ENCODE measurements at places on chromosomes 4 and X.

DNA sequence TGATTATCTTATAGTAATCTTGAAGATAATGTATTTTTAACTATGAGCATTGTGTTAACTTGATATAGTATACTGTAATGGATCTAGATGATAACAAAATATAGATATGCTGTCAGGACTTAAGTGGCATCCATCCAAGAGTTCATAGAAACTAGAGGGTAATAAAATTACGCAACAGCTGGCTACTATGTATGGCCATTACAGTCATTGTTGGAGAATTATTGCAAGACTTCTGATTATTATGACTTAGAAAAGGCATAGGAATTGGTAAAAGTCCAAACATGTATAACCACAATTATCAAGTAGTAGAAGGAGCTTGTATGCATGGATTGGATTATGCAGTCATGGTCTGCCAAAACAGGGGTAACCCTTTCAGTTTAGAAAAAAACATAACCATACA is 9.5 kb downstream of the OGT start:
- no peak for DNase-seq

GRCh38 chrX:17030092-17030491 is 83.6 kb downstream of the REPS2 start:
- DNase-seq, result no peak

DNA sequence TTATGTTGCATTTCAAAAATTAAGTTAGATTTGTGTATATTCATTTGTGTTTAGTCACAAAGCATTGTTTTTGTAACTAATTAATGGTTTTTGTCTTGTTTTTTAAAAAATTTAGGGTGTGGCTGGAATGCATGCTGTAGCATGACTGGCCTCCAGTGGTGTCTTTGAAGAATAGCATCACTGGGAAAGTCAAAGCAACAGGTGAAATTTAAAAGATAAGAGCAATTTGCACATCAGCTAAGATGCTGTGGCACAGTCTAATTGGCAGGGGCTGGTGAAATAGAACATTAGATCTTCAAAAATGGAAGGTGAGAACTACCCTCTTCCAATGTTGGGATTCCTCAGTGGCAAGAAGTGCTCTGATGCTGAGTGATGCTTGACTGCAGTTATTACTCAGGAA is 45.3 kb downstream of the ANK2 start:
- DNase-seq, result no peak

- DNase-seq, result no peak
Observed at GRCh38 chrX:53257670-53258423, 23.5 kb downstream of the IQSEC2 start.

- no peak for DNase-seq
Observed at GRCh38 chrX:115268421-115268820, 21.1 kb upstream of the LUZP4 start.

DNA sequence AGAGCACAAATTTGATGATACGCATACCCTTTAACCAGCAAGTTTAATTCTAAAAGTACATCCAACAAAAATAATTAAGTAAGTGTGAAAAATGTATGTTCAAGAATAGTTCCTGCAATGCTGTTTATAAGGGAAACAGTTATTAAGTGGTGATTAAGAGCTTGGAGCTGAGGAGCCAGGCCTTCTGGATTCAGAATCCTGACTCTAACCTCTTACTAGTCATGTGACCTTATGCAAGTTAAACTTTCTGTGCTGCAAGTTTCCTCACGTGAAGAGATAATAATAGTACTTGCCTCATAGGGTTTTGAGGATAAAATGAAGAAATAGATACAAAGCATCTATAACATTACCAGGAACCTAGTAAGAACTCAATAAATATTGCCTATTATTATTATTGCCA is 77.7 kb downstream of the FAM13A start:
- DNase-seq, result no peak

- DNase-seq, result no peak
Observed at GRCh38 chr4:159177265-159178150, 74.6 kb downstream of the RAPGEF2 start.

GRCh38 chr4:43425206-43425605 is 532.7 kb downstream of the GRXCR1 start:
- no peak for DNase-seq

DNA sequence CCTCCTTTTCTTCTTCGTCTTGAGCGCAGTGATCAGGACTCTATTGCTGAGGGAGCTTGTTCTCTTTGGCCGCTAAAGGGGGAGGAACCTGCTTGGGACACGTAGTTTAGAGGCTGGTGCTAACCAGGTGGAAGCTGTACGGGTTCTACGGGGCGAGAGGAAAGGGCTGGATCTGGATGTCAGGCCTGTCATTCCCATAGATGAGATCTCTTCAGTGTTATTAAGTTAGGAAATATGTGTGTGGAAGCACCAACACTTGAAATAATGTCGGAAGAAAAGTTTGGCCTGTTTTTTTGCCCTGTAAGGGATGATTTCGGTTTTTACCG is 643 bp downstream of the SRP72 start:
- no peak for DNase-seq

DNA sequence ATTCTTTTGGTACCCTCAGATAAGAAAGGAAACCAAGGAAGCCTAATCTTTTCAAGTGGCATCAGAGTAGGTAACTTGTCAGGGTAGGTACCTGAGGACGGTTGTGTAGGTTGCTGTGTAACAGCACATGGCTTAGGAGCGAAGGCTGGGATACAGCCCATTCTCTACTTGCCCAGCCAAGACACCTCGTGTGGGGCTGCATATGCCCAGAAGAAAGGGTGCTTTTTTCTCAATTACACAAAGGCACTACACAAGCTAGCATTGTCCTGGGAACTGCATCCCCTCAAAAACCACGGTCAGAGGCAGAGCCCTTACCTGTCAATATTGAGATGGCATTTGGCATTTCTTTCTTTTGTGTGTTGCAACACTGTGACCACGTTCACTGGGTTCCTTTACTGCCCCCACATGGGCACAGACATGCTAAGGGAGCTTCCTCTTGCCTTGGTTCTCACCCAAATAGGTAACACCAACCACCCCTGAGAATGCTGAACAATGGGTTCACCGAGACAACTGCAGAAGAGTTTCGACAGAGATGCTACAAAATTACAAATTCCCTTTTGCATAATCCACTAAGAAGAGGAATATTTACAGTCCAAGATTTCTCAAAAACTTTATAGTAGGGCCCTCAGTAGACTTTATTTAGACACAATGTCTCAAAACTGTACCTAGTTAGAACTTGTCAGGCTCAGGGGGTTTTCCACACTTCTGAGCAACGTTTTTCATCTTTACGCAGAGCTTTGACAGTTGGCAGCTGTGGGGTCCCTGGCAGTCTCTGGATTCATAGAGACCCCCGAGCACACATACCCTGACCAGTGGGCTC is 35.8 kb upstream of the TNIP3 start:
- DNase-seq, result no peak

GRCh38 chrX:43985511-43985910 is 12.3 kb upstream of the NDP start:
- no peak for DNase-seq

GRCh38 chrX:36640232-36640631 is 367.9 kb upstream of the FAM47C start:
- no peak for DNase-seq

DNA sequence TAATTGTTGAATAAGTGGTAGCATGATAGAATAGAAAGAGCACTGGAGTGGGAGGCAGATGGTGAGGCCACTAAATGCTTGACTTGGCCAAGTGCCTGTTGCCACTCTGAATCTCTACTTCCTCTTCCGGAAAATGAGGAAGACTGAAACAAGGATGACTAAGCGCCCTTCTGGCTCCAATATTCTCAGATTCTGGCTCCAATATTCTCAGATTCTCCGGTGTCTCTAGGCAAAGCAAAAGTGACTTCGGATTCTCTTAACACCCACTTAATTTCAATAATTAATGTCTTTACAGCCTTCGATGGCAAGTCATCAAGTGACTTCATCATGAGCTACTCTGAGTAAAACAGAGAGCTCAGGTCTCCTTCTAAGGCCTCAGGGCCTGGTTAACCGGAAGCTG is 402.2 kb upstream of the FGF13 start:
- DNase-seq, result no peak

DNA sequence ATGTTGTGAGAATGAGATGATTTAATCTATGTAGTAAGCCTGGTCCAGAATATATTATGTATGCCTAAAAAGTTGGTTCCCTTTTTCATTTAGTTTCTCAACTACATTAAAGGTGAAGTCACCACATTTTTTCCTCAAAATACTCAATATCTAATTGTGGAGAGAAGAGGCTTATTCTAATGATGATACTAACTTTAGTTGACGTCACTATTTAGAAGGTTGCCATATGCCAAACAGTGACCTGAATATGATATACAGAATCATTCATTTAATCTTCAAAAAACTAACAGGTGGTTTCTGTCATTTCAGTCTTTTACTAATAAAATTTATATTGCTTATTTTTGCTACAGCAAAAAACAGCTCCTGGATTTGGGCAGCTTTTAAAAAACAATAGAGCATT is 480.7 kb upstream of the NWD2 start:
- DNase-seq, result no peak
